ENCODE measurements at places on chromosomes 2 and 18. TPM values are rescaled to one million over a fixed set of nuclear protein-coding genes. Genes with fewer than 3 reads are reported as not detected.

- H3K4me1 ChIP-seq: no peaks in the 10 kb centered on the region
- H3K36me3 ChIP-seq: no peaks in the 10 kb centered on the region
- no peak for DNase-seq
- H3K27me3 ChIP-seq: no peaks in the 10 kb centered on the region
Measured at GRCh38 chr18:55672574-55673361, 84.8 kb upstream of the TCF4 start.

The NOSTRIN gene
- 8.3 TPM for total RNA-seq

The ITGAV gene
- 85.4 TPM for total RNA-seq

The FOXD4L1 gene
- total RNA-seq: not detected

The INHBB gene
- 0.66 TPM for total RNA-seq

The TLX2 gene
- total RNA-seq: not detected

The KCNE4 gene
- 3.3 TPM for total RNA-seq

Measured in spleen (tissue), 13 donors.